Stimulated activated CD4-positive, alpha-beta T cell treated with anti-CD3 and anti-CD28 coated beads, TNF-alpha, amount 100 ng/mL, for 48 hours (primary cell): ENCODE measurements at places on chromosomes 2 and 18.

DNA sequence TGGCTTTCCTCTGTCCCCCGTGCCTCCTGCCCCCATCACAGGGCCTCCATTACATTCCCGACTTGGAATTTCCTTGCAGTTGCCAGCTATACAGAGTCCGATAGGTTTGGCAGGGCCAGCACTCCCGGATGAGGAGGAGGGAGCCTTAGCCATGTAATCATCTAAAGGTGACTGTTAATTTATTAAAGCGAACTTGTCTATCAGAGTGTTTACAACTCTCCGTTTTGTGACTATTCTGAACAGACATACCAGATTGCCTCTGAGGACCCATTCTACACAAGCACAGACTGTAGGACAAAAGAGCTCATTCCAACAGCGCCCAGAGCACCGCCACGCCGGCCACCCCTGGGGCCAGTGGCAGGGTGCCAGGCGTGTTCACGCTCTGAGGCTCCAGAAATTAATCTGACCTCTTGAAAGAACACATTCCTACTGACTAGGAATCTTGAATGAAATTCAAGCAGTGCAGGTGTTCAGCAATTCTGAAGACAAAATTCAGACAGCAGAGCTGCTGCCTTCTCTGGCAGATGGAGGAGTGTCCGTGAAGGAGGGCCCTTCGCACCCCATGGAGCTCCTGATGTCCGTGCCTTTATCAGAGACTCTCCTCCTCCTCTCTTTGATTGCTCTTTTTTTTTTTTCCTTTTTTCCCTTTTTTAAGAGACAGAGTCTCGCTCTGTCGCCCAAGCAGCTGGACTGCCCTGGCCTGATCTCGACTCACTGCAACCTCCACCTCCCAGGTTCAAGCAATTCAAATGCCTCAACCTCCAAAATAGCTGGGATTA is 58.1 kb upstream of the RALBP1 start:
- no peak for DNase-seq

DNA sequence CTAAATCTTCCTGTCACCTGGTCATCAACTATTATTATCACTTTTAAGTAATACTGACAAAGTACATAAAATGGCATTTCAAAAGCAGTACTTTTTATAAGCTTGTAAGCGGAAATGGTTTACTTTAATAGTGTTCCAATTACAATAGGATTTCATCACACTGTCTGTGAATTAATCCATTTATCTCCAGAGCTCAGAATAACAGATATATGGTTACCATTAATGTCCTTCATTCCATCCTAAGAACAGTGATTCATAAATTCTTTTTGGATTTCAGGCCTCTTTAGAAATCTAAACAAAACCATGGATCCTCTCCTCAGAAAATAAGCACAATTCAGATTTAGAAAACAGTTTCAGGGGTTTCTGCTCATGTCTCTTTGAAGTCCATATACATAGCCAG is 68.4 kb downstream of the PID1 start:
- no peak for DNase-seq

DNA sequence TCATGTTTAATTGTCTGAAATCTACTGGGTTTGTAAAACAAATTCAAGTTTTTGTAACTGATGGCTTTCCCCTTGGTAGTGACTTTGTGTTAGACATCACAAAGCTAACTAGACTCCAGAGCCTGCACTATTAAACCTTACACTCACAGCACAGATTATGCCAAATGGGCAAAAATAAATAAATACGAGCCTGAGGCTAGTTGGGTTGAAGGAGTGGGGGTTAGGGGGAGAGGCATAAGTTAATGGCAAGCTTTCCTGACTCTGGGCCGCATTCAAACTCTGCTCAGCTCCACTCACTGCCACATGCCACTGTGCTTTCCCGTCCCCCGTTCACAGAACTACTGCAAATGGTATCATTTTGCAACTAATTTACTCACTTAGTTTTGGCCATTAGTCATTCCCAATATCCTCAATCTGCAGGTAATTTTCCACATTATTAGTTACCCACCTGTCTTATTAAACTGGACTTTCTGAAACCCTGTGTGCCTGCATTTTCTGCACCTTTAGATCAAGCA is 1079.9 kb upstream of the PIK3C3 start:
- DNase-seq = no peak

DNA sequence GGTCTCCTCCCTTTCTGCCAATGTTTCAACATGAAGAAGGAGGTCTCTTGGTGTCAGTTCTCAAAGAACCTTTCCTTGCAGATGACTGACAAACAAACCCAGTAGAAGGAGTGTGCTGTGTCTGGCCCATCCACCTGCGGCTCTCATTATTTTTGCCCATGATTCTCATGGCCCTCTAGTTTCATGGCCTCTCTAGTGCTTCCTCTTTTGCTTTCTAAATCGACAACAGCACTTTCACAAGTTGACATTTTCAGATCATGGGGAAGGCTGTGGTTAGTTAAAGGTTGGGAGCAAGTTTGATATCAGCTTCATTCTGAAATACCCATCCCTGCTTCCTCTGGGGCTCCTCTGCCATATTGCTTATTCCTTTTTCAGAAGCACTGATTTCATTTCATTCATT is 805.2 kb downstream of the SLC4A3 start:
- no peak for DNase-seq

DNA sequence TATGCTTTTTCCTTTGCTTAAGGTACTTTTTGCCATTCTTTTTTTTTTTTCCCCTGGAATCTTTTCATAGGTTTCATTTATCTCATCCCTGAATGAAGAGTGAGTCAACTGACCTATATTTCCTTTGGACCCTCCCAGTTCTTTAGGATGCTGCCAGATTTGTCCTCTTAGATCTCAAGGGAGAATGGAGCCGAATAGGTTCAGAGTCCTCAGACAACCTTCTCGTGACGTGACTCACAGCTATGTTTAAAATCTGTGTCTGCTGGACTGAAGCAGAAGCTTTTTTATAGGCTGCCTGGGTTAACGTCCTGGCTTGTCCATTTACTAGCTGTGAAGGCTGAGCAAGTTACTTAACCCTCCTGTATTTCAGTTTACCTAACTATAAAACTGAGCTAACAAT is 358.6 kb downstream of the DLGAP1 start:
- no peak for DNase-seq

DNA sequence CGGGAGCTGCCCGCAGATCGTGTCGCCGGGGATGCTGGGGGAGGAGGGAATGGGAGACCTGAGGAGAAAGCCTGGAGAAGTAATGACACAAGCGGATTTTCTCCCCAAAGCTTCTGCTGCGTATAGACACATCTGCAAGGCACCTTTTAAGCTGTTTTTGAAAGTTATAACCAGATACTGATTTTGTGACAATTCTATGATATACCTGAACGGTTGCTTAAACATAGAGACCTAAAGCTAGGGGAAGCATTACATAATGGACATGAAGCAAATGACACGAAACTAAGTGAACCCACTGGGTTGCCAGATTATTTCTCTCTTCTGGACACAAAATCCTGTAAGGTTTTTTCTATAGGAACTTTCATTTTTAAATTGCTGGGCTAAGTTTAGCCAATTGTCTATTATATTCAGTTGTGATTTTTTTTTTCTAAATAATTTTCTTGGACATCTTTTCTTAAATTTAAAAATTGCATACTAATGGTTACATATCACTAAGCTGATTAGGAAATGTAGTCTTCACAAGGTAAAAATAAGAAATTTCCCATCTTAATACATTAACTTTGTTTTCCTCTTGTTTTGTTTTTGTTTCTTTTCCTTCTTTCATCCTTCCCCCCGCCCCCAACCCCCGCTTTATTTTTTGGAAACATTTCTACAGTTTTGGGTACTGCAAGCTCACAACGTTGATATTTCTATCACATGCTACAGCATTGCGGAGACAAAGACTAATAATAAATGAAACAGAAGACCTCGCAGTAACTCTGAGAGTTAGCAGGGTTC is 1.3 kb downstream of the OSBPL6 start:
- DNase-seq = no peak

DNA sequence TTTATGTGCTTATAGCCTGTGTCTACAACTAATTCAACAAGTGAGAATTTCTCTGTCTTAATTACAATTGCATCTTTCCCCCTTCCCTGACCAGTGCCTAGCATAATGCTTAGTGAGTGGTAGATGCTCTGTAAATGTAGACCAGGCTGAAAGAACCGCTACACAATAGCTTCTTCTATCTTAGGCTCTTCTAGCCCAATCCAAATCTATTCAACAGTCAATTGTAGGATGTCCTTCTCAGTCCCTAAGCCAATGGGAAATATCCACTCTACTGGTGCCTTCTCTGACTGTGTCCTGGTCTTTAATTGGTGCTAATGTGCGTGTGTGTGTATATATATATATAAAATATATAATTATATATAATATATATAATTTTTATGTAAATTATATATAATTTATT is 34.1 kb upstream of the GCC2 start:
- DNase-seq = no peak

DNA sequence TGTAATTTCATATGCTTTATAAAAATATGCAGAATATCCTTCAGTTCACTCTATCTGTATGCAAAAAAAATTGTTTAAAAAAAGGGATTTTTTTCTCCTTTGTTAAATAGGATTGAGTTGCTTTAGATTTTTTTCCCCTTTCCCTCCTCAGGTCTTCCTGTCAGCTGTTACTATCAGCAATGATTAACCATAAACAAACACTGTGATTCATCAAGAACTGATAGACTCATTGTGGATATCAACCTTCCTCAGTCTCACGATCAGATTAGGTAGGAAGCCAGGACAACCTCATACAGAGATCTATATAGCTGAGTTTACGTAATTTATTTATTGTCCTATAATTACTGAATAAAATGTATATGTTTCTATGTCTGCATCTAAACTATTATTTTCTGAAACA is 2136.2 kb upstream of the CELF4 start:
- DNase-seq = no peak

DNA sequence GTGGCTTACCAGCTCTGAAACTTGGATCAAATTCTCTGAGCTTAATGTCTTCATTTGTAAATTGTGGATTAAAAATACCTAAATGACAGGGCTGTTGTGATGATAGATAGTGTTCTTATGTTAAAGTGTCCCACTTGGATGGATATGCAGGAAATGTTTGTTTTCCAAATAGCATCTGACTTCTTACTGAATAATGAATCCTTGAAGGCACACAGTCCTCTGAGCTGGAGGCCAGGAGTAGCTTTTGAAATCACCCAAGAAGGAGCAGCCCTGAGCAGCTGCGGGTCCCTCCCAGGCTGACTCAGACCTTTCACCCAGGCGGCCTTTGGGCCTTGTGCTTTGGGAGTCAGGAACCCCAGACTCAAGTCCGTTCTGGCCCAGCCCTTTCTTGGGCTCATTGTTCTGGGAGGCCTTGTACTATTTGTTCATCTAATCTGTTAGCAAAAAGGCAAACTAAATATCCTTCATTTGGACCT is 173.0 kb upstream of the GATA6 start:
- no peak for DNase-seq

DNA sequence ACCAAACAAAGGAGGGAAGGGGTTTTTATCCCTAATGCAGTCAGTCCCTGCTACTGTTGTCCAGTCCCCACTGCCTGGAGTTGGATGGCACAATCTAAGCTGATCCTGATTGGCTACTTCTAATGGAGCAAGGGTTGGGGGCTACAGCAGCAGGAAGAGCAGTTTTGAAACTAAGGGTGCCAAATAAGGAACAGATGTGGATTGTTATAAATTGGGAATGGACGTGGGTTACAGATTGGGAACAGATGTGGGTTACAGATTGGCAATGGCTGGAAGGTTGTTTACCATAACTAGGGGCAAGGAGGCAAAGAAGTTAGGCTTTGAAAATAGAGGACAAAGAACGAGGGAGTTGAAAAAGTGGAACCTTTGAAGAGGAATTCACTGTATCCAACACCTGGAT is 16.0 kb upstream of the PROM2 start:
- no peak for DNase-seq

DNA sequence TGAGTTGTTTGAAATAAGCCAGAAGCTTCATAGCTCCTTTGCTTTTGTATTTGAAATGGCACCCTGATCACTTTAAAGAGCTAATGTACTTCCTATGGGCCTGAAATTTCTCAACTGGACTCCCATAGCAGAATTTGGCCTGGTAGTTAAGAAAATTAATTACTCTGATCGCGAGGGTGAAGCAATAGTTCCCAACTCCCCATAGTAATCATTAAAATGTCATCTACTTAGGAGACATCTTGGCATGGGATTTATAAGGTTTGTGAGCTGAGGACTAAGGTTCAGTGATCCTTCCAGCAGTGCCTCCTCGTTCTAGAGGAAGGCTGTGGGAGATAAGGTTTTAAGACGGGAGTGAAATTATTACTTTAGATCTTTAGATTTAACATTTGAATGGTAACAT is 581.0 kb downstream of the ARHGAP15 start:
- no peak for DNase-seq

- DNase-seq = no peak
These were observed 659.5 kb downstream of the TSN start for GRCh38 chr2:122414902-122415301.

- no peak for DNase-seq
These were observed 5.9 kb upstream of the RPL37A start for GRCh38 chr2:216492597-216493333.

DNA sequence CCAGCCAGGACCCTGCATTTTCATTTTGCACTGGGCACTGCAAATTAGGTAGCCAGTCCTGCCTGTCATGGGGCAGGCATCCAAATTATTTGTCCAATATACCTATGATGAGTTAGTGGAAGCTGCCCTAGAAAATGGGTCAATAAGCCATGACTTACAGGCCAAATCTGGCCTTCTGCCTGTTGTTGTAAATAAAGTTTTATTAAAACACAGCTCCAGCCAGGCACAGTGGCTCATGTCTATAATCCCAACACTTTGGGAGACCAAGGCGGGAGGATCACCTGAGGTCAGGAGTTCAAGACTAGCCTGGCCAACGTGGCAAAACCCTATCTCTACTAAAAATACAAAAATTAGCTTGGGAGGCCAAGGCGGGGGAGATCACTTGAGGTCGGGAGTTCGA is 8.3 kb downstream of the AP1S3 start:
- DNase-seq = no peak

GRCh38 chr2:219498280-219499057 is at the start of gene GMPPA:
Gene GMPPA (plus strand): TSS chr2:219498891. CDS start chr2:219499976, 1,085 bp downstream.
- DNase-seq = peak; percentile 84

DNA sequence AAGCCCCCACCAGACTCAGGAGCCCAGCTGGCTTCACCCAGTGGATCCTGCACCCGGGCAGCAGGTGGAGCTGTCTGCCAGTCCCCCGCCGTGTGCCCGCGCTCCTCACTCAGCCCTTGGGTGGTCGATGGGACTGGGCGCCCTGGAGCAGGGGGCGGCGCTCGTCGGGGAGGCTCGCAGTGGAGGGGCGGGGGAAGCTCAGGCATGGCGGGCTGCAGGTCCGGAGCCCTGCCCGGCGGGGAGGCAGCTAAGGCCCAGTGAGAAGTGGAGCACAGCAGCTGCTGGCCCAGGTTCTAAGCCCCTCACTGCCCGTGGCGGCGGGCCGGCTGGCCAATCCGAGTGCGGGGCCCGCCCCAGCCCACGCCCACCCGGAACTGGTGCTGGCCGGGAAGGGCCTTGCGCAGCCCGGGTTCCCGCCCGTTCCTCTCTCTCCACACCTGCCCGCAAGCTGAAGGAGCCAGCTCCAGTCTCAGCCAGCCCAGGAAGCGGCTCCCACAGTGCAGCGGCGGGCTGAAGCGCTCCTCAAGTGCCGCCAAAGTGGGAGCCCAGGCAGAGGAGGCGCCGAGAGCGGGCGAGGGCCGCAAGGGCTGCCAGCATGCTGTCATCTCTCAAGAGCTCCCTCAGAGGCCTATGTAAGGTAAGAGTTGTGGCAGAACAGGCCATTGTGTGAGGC is 1307.8 kb upstream of the TMEFF2 start:
- DNase-seq = no peak
